ENCODE measurements at places on chromosomes 1 and 21.

DNA sequence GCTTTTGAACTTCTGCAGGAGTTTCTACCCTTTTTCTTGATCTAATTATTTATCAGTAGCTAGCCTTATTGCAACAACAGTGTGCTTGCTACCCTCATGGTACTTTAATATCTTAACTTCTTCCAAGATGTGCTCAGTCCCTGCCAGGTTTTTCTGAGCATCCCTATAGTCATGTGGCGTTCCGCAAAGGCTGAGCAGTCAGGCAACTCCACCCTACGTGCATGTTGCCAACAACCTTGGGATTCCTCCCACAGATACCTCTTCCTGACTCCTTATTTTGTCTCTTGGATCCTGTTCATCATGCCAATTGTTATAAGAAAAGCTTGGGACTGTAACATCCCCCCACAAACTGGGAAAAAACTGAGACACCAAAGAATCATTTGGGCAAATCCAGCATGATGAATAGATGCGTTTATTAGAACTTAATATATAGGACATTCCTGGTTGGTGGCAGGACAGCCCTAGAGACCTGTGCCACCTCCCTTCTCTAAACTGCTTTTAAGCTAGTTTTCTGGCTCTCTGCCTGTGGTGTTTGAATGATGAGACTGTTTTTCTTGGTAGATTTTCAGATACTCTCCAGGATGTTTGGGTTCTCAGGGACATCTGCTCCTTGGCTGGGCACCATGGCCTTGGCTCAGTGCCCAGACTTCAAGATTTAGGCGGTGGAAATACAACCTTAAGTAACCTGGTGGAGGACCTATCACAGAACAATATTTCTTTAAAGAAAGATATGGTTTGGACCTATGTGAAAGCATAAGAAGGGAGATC lies 27.1 kb upstream of the KCTD3 start:
- DNase-seq = peak; percentile 10

DNA sequence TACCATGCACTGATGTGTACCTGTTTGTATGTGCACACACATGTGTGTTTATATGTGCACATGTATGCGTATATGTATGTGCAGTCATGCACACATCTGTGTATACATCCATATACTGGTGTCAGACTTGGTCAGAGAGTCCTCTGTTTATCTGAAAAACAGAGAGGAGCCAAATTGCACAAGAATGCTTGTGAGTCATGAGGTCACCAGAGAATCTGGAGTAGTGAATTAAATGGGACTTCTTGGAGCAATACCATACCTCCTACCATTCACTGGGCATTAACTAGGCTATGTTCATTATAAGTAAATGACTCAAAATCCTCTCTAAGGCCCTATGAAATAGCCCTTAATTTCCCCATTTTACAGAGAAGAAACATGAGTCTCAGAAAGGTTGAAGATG lies 272.1 kb upstream of the C1orf87 start:
- DNase-seq = peak; percentile 17

GRCh38 chr1:109231066-109231465 lies 17.3 kb downstream of the SARS1 start:
- no peak for DNase-seq

- DNase-seq = no peak
Observed at GRCh38 chr1:218376722-218377121, 31.6 kb downstream of the TGFB2 start.

GRCh38 chr21:24223624-24224023 lies 1383.7 kb downstream of the MRPL39 start:
- peak; percentile 0 for DNase-seq

GRCh38 chr1:100353988-100354387 lies 1.7 kb downstream of the CDC14A start:
- peak; percentile 19 for DNase-seq

- DNase-seq = no peak
Observed at GRCh38 chr21:38811257-38811656, 5.5 kb downstream of the ETS2 start.

GRCh38 chr1:55938376-55938850 lies 641.0 kb downstream of the PLPP3 start:
- DNase-seq = no peak

DNA sequence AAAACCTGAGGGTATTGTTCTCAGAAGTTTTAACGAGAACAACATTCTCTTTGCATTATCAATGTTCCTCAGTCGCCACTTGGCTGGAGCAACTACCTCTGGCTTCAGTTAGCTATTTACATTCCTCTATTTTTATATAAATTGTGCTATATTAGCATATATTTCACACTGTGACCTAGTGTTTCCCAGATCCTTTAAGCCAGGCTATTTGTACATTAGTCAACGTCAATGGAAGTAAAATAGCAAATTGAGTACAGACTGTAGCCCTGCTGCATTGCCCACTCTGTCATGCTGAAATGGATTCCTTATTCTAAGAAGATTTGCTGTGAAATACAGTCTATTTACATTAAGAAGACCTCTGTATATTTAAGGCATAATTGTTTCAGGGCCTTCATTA lies 213.8 kb downstream of the ROR1 start:
- no peak for DNase-seq

DNA sequence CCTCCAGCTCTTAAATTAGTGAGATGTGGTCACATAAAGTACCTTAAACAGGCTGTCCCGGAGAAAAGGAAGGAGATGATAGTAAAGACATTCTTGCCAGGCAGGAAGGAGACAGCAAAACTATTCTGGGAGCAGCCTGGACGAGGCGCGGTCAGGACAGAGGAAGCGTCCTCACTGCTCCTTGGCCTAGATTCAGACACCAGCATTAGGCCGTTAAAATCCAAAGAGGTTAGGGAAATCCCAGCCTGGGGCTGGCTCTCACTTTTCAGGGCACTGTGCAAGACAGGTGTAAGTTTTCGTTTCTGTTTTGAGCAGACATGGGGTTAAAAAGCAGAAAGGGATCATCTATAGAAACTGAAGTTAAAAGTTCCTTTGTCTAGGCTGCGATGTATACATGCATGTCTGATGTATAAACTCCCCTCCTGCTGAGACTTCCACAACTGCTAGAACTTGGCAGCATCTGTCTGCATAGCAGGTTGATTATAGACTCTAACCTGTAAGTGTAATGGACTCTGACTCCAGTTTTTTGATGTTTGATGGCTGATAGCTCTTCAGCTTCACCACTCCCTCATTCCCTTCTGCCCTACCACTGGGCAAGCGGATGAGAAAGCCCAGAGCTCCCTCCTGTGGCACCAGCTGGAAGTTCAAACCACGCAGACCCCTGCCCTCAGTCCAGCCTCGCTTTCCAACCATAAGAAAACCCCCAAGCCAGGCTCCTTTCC lies 21.5 kb downstream of the STPG1 start:
- DNase-seq = peak; percentile 53

- DNase-seq = no peak
Observed at GRCh38 chr1:2936559-2937515, 84.4 kb upstream of the ACTRT2 start.

DNA sequence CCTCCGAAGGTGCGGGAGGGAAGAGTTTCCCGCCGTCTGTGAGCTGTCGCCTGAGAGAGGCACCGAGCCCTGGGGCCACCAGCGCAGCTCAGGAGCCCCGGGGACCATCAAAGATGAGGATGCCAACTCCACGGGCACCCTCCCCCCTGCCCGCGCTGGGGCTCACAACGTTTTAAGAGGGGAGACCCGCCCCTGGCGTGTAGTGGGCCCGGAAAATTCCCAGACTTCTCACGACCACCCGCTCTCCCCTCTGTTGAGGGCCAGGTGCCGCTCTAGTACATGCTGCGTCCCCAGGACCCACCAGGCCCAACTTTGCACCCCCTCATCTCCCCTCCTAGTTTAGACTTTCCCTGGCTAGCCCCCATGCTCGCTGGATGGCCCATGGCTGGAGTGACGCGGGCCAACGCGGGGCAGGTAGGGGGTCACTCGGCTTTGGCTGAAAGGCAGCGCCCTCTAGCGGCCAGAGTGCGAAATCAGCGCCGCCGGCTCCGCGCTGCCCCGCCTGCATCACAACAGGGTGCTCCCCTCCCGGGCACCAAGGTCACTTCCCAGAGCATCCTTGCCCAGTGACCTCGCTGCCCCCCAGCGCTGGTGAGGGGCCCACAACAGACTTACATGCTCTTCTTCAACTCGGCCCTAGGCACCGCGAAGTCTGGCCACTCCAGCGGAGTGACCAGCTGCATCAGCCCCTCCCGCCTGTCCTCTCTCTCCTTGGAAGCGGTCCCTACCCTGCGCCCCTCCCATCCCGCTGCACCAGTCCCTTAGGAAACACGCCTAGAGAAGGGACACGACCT lies 1.8 kb downstream of the CD160 start:
- peak; percentile 39 for DNase-seq

- DNase-seq = peak; percentile 42
Observed at GRCh38 chr1:89873288-89873687, 52.5 kb downstream of the LRRC8D start.

- no peak for DNase-seq
Observed at GRCh38 chr1:205777994-205778393, 2.7 kb upstream of the RAB29 start.

DNA sequence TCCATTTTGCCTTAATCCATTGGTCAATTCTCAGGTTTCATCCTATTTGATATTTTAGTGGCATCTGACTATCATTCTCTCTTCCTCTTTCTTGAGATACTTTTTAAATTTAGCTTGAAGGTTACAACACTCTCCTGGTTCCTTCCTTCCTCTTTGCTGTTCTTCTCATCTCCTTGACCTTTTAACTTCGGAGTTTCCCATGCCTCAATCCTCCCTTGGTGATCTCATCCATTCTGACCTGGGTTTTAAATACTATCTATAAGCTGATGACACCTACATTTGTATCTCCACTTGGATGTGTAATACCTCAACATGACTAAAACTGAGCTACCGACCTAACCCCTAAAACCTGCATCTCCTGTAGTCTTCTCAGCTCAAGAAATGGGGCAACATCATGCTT lies 4.8 kb upstream of the ZNF687 start:
- DNase-seq = no peak

DNA sequence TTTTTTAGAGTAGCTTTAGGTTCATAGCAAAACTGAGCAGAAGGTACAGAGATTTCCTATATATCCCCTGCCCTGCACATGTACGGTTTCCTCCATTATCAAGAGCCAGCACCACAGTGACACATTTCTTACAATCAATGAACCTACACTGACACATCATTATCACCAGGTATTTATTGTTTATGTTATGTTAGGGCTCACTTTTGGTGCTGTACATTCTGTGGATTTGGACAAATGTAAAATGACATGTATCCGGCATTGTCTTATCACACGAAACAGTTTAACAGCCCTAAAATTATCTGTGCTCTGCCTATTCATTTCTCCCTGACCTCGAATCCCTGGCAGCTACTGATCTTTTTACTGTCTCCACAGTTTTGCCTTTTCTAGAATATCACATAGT lies 93.7 kb upstream of the DPH5 start:
- no peak for DNase-seq

DNA sequence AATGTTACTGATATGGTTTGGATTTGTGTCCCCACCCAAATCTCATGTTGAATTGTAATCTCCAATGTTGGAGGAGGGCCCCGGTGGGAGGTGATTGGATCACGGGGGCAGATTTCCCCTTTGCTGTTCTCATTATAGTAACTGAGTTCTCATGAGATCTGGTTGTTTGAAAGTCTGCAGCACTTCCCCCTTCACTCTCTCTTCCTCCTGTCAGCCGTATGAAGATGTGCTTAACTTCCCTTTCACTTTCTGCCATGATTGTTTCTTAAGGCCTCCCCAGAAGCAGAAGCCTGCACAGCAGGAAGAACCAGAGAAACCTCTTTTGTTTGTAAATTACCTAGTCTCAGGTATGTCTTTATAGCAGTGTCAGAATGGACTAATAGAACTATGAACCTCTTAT lies 28.4 kb downstream of the TRIM33 start:
- DNase-seq = no peak

DNA sequence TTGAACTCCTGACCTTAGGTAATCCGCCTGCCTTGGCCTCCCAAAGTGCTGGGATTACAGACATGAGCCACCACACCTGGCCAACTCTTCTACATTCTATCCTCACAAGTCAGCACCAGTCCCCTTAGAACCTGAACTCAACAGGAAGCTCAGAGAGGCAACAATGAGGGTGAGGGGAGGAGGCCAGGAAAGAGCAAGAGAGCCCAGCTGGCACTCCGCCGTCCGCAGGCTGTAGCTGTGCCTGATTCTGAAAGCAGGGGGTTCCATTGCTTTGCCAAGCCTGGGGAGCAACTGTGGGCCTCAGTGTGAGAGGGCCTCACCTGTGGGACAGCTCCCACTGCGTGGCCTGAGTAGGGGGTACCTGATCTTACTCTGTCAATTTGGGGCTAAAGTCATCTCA lies 18.7 kb downstream of the STK40 start:
- no peak for DNase-seq

DNA sequence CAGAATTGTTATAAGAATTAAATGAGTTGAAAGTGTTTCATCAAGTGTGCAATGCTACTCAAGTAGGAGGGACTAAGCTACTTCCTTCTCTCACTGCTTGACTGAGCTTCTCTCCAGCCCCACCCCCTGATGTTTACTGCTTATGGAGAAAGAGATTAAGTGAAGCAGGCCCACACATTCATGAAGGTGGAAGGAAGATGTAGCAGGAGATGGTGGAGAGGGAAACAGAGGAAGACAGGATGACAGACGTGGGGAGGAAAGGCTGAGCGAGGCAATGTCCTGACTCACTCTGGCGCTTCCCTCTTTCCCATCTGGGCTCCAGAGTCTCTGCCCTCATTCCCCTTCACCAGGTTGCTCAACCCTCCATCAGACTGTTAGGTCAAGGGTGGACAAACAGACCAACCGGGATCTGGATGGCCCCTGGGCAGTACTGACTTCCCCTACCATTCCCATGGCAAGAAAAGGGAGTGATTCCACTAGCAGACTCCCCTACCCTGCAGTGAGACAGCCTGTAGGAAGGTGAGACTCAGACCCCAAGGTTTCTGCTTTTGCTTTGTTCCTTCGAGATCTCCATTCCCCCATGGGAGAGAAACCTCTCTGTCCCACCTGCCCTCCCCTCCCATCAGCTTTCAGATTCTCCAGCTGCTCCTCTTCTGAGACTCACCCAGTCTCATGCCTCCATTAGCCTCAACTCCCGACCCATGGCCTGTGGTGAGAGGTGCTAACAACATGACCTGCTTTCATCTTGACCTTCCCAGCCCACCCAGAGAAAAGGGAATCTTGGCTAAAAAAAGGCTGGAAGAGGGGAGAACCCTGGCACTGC lies 3.1 kb upstream of the ARHGEF2 start:
- peak; percentile 92 for DNase-seq

GRCh38 chr1:25562928-25563283 lies 19.5 kb downstream of the LDLRAP1 start:
- DNase-seq = no peak

GRCh38 chr1:94607398-94607797 lies 65.8 kb upstream of the F3 start:
- no peak for DNase-seq

GRCh38 chr1:171185091-171185490 lies at the start of gene FMO2:
Gene FMO2, plus strand, starts transcription at chr1:171185300. Its CDS starts 414 bp downstream, at chr1:171185714.
- DNase-seq = peak; percentile 54
